ENCODE measurements at places on chromosomes 2 and 18.

DNA sequence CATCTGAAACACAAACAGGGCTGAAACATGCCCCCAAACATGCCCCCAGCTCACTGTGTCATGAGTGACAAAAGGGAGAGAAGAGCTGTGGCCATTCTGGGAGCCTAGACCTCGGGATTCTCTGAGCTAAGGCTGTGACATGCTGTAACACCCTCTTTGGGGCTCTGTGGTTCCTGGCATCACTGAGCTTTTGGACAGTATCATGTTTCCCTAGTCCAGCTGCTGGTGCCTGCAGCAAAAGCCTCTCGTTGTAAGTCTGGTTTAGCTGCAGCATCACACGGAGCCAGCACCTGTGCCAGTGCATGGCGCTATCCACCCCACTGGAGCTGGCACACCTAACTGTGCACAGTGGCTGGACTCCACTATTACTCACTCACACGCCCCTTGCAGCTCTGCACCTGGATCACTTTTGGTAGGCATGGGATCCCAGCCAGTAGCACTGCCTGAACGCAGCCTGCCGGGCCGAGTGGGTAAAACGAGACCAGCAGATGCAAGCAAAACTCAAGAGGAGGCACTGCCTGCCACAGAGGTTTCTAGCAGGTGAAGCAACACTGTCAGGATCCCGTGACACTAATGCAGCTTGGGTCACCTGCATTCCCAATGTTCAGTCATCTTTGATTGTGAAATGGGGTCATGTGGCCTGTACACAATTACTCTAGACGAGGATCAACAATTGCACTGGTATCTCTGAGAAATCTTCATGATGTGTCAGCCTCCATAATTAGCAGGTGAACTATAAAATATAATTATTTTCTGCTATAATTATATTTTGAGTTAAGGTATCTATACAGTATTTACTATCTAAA, 547.2 kb downstream of the ZNF804A start:
- DNase-seq, result no peak

GRCh38 chr2:132671151-132671835, 1.3 kb upstream of the LYPD1 start:
- no peak for DNase-seq

DNA sequence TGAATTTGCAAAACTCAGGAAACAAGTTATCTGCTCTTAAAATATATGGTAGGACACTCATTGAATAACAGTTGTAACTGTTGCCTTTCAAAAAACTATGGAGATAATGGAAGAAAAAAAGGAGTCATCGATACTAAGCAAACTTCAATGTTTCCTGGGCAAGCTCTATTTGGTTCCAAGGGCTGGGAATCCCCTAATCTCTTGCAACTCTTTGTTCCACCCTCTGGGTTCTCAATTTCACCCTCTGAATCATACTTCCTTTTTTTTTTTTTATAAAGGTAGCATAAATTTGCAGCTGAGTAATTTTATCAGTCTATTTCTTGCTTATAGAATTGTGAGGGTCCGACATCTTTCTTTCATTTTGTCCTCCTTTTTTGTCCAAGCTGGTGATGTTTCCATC, 36.7 kb downstream of the SLC9A4 start:
- no peak for DNase-seq

GRCh38 chr2:208266936-208267335, 881 bp downstream of the PIKFYVE start:
- no peak for DNase-seq

GRCh38 chr2:195898505-195899191, 170.0 kb downstream of the DNAH7 start:
- DNase-seq, result no peak

- DNase-seq, result no peak
Measured at GRCh38 chr2:151967829-151968722, 130.8 kb downstream of the CACNB4 start.

- DNase-seq, result no peak
Measured at GRCh38 chr2:54573537-54573919, 117.4 kb downstream of the SPTBN1 start.
